Stimulated activated CD4-positive, alpha-beta T cell treated with anti-CD3 and anti-CD28 coated beads, Interleukin-4, amount 100 ng/mL, for 48 hours (primary cell): ENCODE measurements at places on chromosomes 2 and 18.

GRCh38 chr18:31702449-31702848 is 18.1 kb upstream of the B4GALT6 start:
- no peak for DNase-seq

DNA sequence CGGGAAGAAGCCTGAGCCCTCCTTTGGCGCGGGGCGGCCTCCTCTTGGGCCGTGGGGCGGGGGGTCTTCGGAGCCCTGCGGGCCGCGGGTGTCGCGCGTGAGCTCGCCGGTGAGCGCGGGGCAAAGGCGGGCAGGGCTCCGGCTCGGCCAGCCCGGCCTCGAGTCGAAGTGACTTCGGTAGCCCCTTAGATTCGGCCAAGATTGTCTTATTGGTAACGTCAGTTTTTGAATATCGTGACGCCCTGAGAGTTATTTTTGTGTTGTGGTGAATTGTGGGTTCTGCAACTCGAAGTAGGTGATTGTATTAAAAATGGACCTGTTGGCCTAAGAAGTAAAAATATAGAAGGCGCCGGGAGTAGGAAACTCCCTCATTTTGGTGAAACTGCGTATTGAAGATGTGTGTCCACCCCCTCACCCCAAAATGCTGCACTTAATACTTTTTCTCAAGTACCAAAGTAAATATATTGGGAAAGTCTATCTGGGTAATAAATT is 669 bp downstream of the MARCHF7 start:
- no peak for DNase-seq

- peak; percentile 34 for DNase-seq
Observed at GRCh38 chr2:206274434-206275311, at the start of gene ZDBF2. Gene ZDBF2, plus strand, starts transcription at chr2:206274663. Its CDS starts 7,187 bp downstream, at chr2:206281850.

DNA sequence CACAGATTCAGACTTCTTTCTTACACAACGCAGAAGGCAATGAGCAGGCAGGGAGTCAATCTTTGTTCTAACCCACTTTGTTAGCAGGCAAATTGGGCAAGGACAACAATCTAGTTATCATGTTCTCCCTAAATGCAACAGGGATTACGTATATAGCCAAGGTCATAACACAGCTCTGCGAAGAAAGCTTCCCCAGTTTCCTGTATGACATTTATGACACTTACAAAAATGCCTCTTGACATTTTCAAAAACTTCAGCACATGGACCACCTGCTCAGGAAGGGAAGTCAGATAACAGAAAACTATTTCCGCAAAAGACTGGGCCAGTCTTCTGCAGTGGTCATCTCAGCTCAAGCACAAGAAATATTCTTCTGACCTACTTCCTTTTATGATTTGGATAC is 106.1 kb downstream of the IRS1 start:
- no peak for DNase-seq

GRCh38 chr2:100818003-100818605 is 1.8 kb upstream of the NPAS2 start:
- DNase-seq, result no peak

DNA sequence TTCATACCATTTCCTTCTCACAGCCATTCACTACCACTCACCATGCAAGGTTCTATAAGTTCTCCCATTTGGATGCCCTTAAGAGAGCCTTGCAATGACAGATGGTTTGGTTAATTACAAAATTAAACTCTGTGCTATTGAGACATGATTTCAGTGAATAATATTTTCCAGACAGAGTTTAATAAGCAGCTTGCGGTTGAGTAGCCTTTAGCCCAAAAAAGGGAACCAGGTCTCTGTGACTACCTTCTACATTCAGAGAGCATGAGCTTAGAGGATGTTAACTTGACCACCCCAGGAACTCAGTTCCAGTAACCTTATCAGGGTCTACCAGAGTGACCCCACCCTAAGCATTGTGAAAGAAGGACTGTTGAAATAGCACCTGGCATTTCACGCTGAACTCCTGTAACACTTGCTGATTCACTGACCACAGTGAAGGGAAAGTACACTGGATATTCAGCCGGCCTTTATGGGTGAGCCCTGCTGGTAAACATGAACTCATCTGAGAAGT is 1173.1 kb upstream of the ZEB2 start:
- DNase-seq, result no peak

DNA sequence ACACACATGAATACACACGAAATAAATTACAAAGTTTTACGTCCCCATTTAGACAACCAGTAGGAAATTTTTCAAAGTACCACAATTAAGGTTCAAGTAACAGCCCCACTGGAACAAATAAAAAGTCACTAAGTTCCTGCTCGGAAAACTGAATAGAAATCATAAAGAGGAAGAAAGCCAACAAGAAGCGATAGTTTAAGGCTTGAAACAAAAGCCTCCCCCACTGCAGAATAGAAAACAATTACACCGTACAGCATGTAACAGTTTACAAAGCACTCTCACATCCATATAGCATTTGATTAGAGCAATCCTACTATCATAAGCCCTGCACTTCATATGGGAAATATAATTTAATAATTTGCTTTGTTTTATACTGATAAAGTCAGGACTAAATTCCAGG is 15.5 kb downstream of the KLF7 start:
- DNase-seq, result no peak

- no peak for DNase-seq
Observed at GRCh38 chr2:168851674-168852320, 38.4 kb downstream of the SPC25 start.

DNA sequence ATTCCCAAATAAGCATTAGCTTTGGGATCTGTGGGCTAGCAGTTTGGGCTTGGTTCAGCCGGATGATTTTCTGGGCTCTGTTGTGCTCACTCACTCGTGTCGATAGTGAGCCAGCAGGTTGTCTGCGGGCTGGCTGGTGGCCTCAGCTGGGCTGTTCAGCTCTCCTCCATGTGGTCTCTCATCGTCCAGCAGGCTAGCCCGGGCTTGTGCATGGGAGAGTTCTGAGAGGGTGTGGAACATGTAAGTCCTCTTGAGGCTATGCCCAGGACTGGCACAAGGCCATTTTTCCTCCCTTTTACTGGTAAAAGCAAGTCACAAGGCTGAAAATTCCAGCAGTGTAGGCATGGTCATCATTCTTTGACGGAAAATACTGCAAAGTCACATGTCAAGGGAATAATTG is 38.5 kb downstream of the NTSR2 start:
- no peak for DNase-seq

DNA sequence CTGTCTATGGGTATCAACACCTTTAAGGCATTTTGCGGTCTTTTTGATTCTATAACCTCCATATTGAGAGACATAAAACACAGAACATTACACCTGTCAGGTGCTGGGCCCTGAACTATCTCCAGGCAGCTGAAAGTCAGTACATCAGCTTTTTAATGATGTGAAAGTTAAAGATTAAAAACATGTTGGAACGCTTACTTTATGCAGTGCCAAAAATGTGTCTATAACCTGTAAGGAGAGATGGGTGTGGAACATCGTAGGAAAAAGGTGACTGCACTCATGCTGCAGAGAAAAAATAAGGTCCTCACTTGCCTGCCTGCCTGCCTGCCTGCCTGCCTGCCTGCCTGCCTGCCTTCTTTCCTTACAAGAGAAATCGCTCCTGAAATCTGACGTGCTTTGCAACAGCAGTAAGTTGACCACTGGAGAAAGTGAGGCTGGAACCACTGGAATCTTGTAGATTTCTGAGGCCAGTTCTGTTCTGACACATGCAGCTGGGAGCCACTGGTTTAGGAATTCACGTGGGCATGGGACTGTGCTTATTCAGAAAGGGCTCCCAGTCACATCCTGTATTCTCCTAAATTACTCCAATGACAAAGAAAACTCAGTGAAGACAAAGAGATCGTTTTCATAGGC is 34.1 kb downstream of the BCL11A start:
- no peak for DNase-seq

DNA sequence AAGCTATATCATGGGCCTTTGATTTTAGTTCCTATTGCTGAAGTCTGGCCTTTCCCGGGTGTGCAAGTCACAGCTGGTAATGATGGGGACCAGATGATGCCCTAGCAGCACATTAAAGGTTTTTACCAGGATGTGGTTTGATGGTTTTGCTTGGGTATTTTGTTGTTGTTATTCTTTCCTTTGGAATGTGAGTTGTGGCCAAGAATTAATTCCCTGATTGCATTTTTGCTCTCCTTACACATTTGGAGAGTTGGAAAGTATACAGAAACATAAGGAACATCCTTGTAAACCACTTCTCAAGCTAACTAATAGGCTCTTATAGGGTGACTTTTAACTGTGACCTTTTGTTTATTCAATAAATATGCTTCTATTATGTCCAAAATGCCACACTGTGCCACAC is 154.1 kb upstream of the MMADHC start:
- no peak for DNase-seq

- no peak for DNase-seq
Observed at GRCh38 chr2:28628506-28628905, 123.1 kb upstream of the PPP1CB start.

DNA sequence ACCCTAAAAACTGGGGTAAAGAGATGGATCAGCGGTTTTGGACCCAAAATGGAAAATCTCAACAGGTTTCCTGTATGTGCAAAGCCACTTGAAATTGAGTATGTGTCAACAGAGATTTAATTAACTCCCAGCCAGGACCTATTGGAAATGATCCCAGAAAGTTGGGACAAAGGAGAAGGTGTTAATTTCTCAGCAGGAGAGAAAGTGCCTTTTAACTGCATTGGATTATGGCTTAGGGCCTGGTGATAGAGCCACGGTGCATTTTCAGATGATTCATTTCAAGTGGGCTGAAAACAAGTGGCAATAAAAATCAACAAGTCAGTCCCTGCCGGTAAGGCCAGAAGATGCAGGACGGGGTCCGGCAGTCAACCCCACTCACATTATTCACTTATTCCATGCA is 80.2 kb upstream of the BCL11A start:
- DNase-seq, result no peak

DNA sequence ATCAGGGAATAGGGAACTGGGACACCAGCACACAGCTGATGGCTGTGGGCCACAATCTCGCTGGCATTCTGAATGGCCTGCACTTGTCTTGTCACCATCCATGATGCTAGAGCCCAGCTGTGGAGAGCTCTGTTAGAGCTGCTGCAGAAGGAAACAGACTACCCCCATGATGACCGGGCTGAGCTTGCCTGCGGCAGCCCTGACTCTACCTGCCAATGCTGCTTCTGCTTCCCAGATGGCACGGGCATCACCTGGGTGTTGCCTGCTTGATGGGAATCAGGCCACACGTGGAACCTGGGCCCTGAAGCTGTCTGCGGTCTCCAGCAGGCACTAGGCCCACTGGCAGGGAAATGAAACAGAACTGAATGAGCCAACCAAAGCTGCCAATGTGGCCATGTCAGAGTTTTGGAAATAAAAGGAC is 11.2 kb upstream of the DAW1 start:
- DNase-seq, result no peak

GRCh38 chr2:236168110-236169080 is at the start of gene GBX2:
Gene GBX2, minus strand, starts transcription at chr2:236168386. Its CDS starts 415 bp downstream, at chr2:236167971.
- no peak for DNase-seq

DNA sequence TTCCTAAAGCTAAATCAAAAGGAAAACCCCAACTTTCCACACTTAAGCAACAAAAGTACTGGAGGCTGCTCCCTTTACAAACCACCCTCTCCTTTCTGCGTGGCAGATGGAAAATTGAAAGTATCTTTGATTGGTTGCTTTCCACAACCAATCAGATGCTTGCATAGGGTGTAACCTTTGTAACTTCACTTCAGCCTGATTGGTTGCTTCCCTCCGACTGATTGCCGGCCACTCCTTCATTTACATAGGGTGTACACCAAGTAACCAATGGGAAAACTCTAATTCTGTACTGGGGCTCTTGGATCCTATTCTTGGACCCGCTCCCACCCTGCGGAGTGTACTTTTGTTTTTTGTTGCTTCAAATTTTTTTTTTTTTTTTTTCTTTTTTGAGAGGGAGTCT is 297.7 kb downstream of the NCKAP5 start:
- DNase-seq, result no peak

DNA sequence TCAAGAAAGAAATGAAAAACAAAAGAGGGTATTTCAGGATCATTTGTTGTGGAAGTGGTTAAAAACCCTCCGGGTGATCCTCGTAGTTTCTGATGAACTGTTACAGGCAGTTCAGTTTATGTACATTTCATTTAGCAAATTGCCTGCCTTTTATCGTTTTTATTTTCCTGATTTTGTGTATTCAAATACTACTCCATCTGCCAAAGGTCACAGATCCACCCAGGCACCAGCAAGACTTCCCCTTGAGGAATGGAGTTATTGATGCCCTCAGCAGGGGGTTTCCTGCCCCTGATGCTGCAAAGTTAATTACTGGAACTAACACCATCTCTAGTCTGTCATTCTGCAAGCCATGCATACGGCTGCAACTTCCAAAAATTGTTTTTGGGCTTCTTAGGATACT is 641.9 kb downstream of the SLC4A3 start:
- DNase-seq, result no peak

GRCh38 chr2:214830794-214831346 is 21.4 kb upstream of the BARD1 start:
- no peak for DNase-seq

DNA sequence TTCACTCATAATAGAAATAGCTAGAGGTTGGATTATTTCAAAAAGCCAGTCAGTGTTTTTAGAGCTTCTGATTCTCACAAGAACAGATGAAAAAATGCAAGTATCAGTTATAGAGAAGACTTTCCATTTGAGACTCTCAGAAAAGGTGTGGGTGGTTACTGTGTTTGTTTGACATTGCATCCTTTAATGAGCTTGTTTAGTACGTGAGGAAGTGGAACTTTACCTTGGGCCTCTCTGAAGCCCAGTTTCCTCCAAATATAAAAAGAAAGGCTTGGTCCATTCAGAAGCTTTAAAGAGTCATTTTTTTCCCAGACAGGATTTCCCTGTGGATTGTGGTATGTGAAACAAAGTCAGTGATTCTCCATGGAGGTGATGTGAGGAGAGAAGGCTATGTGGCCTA is 89.9 kb upstream of the RANBP2 start:
- no peak for DNase-seq

- DNase-seq, result no peak
Observed at GRCh38 chr18:63237881-63238692, 81.5 kb downstream of the BCL2 start.

DNA sequence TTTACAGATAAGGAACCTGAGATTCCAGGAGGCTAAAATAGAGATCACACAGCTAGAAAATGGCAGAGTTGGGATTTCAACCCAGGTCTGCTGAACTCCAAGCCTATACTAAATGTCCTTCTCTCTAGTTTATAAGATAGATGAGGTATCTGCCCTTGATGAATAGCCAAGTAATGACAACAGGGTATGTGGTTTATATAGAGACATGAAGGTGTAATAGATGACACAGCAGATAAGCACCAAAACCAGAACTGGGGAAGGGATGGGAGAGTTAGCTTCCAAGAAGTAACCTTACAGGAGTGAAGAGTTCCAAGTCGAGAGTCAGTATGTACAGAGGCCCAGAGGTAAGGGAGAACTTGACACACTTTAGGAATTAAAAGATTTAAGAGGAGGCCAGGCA is 104.7 kb upstream of the UBXN4 start:
- no peak for DNase-seq

DNA sequence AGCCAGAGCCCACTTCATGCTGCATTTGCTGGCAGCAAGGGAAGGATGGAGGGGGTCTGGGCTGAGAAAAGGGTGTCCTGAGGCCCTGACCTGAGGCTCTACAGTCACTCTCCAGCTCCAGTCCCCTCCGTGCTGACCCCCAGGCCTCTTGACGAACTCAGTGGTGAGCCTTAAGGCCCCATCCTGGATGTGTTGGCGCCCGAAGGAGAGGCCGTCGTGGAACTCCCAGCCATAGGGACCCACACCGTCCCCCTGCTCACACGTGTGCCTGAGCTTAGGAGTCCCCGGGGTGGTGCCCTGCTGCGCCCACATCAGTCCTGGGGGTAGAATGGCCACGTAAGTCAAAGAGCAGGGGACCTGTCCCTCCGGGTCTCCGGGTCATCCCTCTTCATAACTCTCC is 776 bp downstream of the MOGS start:
- DNase-seq, result no peak
